Mucosa of gallbladder (tissue), 1 donor: ENCODE measurements at places on chromosomes 6 and 20.

DNA sequence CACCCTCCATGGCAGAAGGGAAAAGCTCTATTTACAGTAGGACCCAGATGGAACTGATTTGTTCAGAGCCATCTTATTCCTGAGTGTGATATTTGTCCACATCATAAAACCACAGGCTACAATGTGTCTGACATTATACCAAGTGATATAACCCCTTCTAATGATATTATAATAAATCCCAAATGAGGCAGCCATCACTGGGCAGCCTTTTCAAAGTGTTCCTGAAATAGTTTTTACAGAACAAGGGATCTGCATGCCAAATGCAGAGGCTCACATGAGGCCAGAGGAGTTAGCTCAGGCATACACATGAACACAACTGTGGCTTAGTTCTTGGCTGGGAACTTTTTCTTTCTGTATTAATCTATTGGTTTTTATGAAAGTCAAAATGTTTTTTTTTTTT, 207.7 kb downstream of the MAFB start:
- no peak for DNase-seq

- no peak for DNase-seq
Measured at GRCh38 chr6:125985979-125986300, 400 bp upstream of the TRMT11 start.

- DNase-seq, result peak; percentile 82
Measured at GRCh38 chr6:26065952-26066380, 21.3 kb upstream of the HFE start.

- DNase-seq, result no peak
Measured at GRCh38 chr20:44464514-44464913, 11.2 kb upstream of the TTPAL start.

DNA sequence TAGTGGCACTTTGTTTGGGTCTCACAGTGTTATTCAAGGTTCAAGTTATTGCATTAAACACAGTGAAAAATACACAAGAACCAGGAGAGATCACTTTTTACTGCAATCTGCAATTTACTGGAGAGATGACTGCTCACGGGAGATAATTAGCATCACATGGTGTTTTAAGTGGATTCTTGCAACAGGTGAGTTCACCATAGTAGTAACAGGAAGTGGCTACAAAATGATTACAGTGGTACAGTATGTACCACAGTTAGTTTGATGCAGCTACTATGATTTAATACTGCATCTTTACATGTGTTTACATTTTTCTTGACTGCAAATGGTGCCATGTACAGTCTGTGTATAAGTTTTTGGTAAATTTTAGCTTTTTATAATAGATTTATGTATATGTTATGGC, 96.5 kb upstream of the SCP2D1 start:
- DNase-seq, result no peak

DNA sequence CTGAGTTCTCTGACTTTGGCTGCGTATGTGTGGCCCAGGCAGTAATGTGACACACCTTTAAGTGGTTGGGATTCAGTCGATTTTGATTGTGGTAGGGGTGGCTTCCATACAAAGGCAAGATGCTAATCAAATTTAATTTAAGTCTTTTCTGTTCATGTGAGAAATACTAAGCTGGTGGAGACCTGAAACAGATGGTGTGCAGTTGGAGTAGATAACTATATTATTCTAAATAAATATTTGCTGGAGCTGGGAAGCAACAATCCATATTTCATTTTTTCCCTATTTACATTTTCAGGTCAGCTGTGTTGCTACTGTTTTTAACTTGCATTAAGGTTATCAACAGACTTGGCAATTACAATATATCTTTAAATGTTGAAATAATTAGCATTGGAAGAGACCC, 67.4 kb upstream of the C20orf144 start:
- no peak for DNase-seq

- no peak for DNase-seq
Measured at GRCh38 chr6:15062516-15063252, 183.2 kb upstream of the JARID2 start.

- DNase-seq, result no peak
Measured at GRCh38 chr6:4774715-4775493, 1.3 kb upstream of the CDYL start.

DNA sequence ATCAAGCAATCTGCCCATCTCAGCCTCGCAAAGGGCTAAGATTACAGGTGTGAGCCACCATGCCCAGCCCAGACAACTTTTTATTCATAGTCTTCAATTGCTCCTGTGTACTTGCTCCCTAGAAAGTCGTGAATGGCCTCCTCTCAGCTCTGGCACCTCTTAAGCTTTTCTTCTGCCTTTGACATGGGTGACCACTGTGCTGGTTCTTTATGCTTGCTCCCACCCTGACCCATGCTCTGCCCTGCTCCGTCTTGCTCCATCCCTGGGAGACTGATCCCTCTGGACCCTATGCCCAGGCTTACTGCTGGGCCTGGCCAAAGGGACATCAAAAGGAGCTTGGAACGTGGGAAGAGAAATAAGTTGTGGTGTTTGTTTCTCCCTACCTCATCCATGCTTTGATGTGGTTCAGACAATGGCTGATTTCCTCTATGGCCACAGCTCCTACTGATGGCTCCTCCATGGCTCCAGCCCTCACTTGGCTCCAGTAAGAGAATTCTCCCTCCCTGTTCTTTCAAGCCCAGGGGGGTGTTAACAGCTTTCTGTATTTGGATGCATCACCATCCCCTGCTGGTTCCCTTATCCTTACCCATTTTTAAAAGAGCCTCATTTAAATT, 7.7 kb upstream of the TREM2 start:
- no peak for DNase-seq

GRCh38 chr6:137259349-137259748, 40.2 kb upstream of the IFNGR1 start:
- DNase-seq, result no peak

GRCh38 chr6:31087494-31088089, 24.8 kb downstream of the C6orf15 start:
- DNase-seq, result peak; percentile 91

- no peak for DNase-seq
Measured at GRCh38 chr6:133408132-133408531, 167.0 kb downstream of the EYA4 start.
